ENCODE measurements at places on chromosomes 3 and 15. TPM values are rescaled to one million over a fixed set of nuclear protein-coding genes. Genes with fewer than 3 reads are reported as not detected.

EXD1 gene
- polyA plus RNA-seq: not detected

MFN1 gene
- 48.6 TPM for polyA plus RNA-seq

GRCh38 chr3:193129607-193130006 lies 111.4 kb upstream of the PLAAT1 start:
- DNase-seq: no peak

- no peak for DNase-seq
Measured at GRCh38 chr3:190677001-190677400, 163.1 kb downstream of the IL1RAP start.

Data from renal pelvis (tissue), 12 donors.